ENCODE measurements at places on chromosomes 4 and X. TPM values are rescaled to one million over a fixed set of nuclear protein-coding genes. Genes with fewer than 3 reads are reported as not detected.

The CT55 gene
- total RNA-seq = not detected

DNA sequence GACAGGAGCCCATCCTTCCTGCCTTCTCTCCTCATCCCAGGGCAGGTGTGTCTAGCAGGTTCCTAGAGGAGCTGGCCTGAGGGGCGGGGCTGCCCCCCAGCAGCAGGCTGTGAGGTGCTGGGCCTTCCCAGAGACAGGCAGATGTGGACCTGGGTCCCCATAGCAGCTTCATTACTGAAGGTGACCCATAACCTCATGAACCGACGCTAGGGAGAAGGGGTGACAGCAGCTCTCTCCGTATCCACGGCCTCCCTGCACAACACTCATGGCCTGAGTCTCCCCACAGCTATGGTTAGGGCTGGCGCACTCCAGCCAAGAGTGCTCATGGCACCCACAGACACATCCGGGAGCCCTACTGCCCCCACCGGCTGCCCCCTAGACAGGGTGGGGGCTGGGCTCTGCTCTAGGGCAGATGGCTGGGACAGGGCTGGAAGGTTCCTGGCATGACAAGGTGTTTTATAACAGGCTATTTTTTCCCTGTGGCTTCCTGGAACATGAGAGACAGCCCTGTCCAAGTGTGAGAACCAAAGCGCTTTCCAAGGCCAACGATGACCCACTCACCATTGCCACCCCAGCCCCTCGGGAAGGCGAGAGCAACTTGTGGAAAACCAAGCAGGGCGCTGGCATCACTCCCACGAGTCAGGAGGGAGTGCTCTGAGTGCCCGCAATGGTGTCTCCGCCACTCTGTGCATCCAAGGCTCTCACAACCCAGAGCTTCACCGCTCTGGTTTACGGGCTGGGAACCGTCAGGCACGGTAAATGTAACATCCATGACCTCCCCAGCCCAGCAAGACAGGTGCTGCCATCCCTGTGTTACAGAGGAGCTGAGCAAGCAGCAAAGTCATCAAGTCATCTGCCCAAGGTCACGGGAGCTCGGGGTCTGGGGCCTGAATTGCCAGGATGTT is 59.8 kb downstream of the ACOX3 start:
- DNase-seq = no peak
- no peak overlapping the region for H3K27ac ChIP-seq
- H3K4me1 ChIP-seq = no peaks in the 10 kb centered on the region
- H3K4me3 ChIP-seq = no peak overlapping the region
- peaks cover 41% of the 10 kb centered on the region for H3K36me3 ChIP-seq

The NAP1L2 gene
- total RNA-seq = 4.8 TPM

The CD38 gene
- 0.40 TPM for total RNA-seq

- H3K27ac ChIP-seq = no peak overlapping the region
- no peak overlapping the region for H3K4me3 ChIP-seq
- no peaks in the 10 kb centered on the region for H3K27me3 ChIP-seq
- no peaks in the 10 kb centered on the region for H3K4me1 ChIP-seq
- no peak for DNase-seq
- H3K36me3 ChIP-seq = no peaks in the 10 kb centered on the region
These were observed 38.2 kb upstream of the PLAC8 start for GRCh38 chr4:83152746-83153145.

DNA sequence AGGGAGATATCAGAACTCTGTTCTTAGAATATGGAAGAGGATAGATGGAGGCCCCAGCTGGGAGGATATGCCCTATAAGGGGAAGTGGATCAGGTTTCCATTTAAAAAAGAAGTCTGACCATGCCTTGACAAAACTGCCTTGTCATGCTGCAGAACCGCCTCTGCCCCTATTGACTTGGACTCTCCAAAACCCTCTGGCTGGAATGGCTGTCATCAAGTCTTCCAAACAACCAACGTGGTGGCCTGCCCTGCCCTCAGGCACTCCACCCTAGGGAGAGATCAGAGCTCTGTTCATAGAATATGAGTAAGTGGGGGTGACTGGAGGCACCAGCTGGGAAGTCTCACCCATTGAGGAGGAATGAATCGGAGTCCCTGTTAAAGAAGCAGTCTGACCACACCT is 114.9 kb downstream of the VSIG4 start:
- H3K27ac ChIP-seq = no peak overlapping the region
- no peaks in the 10 kb centered on the region for H3K27me3 ChIP-seq
- H3K4me3 ChIP-seq = no peak overlapping the region
- no peaks in the 10 kb centered on the region for H3K4me1 ChIP-seq
- no peak for DNase-seq

GRCh38 chrX:39903343-39903742 is 194.4 kb downstream of the BCOR start:
- H3K4me3 ChIP-seq = no peak overlapping the region
- H3K4me1 ChIP-seq = peaks cover 13% of the 10 kb centered on the region
- no peaks in the 10 kb centered on the region for H3K36me3 ChIP-seq
- H3K27me3 ChIP-seq = no peaks in the 10 kb centered on the region

- no peak overlapping the region for H3K27ac ChIP-seq
- H3K4me1 ChIP-seq = no peaks in the 10 kb centered on the region
- no peaks in the 10 kb centered on the region for H3K36me3 ChIP-seq
- DNase-seq = no peak
- no peaks in the 10 kb centered on the region for H3K27me3 ChIP-seq
These were observed 57.0 kb upstream of the ARSJ start for GRCh38 chr4:114036426-114036825.

The RASSF6 gene
- 6.0 TPM for total RNA-seq

GRCh38 chr4:55348466-55348865 is 2.4 kb downstream of the SRD5A3 start:
- no peak overlapping the region for H3K27ac ChIP-seq
- H3K4me3 ChIP-seq = no peak overlapping the region
- DNase-seq = no peak
- peaks cover 26% of the 10 kb centered on the region for H3K4me1 ChIP-seq
- no peaks in the 10 kb centered on the region for H3K36me3 ChIP-seq

DNA sequence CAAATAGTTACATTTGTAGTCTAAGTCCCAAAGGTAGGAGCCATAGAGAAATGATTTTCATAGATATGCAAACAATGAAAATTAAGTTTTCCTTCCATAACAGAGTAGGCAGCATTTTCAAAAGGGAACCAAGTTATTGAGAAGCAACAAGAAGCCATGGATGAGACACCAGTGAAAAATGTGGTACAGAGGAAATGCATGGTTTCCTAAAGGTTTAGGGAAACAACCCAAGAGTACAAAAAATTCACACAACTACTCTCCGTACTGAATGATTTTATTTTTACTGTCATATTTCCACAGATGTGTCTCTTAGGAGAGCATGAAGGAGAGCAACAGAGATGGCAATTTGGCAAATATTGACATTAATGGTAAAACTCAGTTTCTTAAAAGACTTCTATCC is 1408.9 kb upstream of the PCDH7 start:
- no peaks in the 10 kb centered on the region for H3K36me3 ChIP-seq
- H3K4me3 ChIP-seq = no peak overlapping the region
- DNase-seq = no peak
- H3K27me3 ChIP-seq = no peaks in the 10 kb centered on the region

GRCh38 chr4:3655485-3655884 is 110.7 kb upstream of the ADRA2C start:
- H3K27ac ChIP-seq = no peak overlapping the region
- peaks cover 7% of the 10 kb centered on the region for H3K4me1 ChIP-seq
- H3K27me3 ChIP-seq = peaks cover 99% of the 10 kb centered on the region
- DNase-seq = no peak
- H3K4me3 ChIP-seq = no peak overlapping the region

The TNMD gene
- total RNA-seq = not detected

DNA sequence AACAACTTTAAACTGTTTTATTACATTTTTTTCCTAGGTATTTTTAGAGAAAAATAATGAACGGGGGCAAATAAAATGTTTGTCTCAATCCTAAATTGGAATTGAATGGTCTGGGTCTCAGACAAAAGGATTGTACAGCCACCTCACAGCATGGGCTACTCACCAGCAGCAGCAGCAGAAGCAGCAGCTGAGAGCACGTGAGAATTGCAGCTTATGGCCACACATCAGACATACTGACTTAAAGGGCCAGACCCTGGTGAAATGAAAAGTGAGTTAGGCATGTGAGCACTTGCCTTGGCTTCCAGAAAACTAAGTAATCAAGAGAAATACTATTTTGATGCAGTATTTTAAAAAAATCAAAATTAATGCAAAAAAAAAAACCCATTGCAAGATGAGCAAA is 56.6 kb downstream of the AASDH start:
- DNase-seq = no peak
- no peak overlapping the region for H3K27ac ChIP-seq
- no peaks in the 10 kb centered on the region for H3K36me3 ChIP-seq
- H3K4me1 ChIP-seq = no peaks in the 10 kb centered on the region
- no peak overlapping the region for H3K4me3 ChIP-seq
- no peaks in the 10 kb centered on the region for H3K27me3 ChIP-seq

- no peaks in the 10 kb centered on the region for H3K4me1 ChIP-seq
- no peak for DNase-seq
- H3K4me3 ChIP-seq = no peak overlapping the region
- H3K27ac ChIP-seq = no peak overlapping the region
- no peaks in the 10 kb centered on the region for H3K36me3 ChIP-seq
These were observed 50.7 kb downstream of the MXRA5 start for GRCh38 chrX:3295731-3296130.

All from suprapubic skin (tissue), 4 donors.